AG09319 (cell line): ENCODE measurements at places on chromosomes 2 and 18.

DNA sequence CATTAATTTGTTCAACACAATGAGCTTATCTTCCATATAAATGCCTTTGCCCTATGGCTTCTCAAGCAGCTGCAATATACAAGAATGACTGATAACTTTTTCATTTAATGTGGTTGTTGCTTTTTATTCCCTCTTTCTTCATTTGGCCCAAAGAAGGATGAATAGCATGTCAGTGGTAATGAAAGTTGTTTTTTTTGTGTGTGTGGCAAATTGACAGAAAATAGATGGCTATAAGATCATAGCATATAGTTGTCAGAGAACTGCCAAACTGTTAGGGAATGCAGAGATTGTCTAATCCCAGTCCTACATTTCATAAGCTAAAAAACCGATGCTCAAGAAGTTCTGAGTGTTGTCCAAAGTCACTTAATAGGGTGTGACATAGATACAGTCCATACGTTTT, 244.3 kb downstream of the ACTR3 start:
- no peak for DNase-seq

DNA sequence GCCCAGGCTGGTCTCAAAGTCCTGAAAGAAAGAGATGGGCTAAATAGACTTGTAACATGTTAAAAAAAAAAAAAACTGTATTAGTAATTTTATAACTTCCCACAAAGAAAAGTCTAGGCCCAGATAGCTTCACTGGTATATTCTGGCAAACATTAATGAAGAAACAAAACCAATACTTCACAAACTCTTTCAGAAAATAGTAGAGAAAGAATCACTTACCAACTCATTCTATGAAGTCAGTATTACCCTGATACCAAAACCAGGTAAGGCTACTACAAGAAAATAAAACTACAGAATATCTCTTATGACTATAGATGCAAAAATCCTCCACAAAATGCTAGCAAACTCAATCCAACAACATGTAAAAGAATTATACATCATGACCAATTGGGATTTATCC, 59.9 kb upstream of the ODC1 start:
- DNase-seq: no peak

DNA sequence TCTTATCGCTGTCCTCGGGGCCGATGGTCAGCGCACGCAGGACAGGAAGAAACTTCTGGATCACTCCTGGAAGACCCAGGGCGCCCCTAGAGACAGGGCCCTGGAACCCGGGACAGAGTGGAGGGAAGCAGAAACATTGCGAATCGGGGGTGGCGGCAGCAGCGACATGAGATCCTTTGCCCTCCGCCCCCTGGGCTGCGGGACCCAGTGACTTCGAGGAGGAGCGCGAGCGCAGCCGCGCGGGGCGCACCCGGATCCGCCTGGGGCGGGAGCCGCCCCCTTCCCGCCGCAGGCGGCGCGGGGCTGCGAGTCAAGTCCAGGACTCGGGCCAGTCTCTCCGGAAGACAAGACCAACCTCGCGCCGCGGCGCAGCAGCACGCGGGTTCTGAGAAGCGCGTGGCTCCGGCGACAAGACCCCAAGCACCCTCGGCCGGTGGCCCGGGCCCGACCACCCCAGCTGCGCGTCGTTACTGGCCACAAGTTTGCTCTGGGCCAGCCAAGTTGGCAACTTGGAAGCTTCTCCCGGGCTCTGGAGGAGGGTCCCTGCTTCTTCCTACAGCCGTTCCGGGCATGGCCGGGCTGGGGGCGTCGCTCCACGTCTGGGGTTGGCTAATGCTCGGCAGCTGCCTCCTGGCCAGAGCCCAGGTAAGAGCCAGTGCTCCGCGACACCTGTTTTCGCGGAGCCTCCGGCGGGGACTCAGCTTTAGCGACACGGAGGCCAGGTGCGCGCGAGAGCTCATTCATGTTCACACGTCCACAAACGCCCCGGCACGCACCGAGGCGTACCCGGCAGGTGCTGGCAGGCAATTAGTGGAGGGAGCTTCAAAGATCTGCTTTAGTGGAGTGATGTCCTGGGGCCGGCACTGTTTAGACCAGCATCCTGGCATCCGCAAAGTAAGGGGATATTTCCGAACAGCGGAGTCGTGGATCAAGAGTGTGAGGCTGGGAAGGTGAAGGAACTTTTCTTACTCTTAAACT, at the start of gene PTH2R:
PTH2R (plus strand) TSS at position 319 of the 978 bp plus-strand sequence; CDS start at position 571, 252 bp downstream.
- DNase-seq: no peak

- no peak for DNase-seq
These were observed 8.4 kb downstream of the DSEL start for GRCh38 chr18:67508146-67508545.

- DNase-seq: no peak
These were observed 248.5 kb upstream of the SESTD1 start for GRCh38 chr2:179513181-179513580.

- DNase-seq: no peak
These were observed 123.3 kb downstream of the CLIP4 start for GRCh38 chr2:29238497-29238896.

DNA sequence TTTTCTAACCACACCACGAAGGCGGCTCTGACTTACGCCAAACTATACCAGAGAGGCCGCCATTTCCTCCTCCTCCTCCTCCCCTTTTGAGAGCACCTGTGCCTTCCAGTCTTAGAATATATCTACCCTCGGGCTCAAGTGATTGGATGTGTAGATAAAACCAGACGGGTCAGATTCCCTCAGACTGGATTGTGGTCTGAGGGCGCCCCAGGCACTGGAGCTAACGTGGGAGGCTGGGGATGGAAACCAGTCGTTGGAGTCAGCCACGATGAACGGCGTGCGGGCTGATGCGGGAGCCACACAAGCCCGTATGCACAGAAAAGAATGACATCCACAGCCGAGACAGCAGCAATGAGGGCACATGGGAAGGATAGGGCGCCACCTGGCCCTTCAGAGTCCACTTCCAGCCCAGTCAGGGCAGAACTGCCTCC, 12.3 kb upstream of the ODC1 start:
- no peak for DNase-seq

- DNase-seq: no peak
These were observed 132.3 kb upstream of the GALNT13 start for GRCh38 chr2:153739394-153739793.

- DNase-seq: peak; percentile 53
These were observed 15.9 kb downstream of the KIDINS220 start for GRCh38 chr2:8821276-8822217.

- DNase-seq: no peak
These were observed 48.8 kb downstream of the MCFD2 start for GRCh38 chr2:46866770-46867246.

DNA sequence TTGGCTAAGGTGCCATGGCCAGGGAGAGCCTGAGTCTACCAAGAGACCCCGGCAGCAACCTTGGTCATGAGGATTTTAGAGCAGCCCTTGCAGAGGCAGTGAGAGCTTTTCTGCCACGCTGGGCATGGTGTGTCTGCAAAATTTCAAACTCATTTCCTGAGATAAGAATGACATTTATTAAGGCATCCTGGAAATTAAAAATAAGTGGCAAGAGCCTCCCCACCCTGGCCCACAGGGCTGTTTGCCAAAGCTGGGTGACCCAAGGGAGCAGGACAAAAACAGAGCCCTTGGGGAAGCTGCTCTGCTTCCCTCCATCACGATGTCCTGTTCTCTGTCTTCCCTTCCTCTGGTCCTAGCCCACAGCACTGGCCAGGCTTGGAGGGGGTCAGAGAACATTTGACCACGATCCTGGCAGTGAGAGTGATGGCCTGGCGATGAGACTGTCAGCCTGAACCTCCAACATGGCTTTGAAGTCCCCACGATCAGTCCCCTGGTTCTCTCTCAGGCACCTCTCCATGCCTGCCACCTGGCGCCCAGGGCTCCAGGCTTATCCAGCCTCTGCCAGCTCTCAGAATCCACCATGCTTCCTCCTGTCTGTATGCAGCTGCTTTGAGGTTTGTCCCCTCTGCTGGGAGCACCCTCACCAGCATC, 68.9 kb upstream of the RMDN2 start:
- no peak for DNase-seq
